ENCODE measurements at places on chromosomes 4 and X.

GRCh38 chr4:128663325-128663724 is 146.2 kb upstream of the JADE1 start:
- DNase-seq: no peak

DNA sequence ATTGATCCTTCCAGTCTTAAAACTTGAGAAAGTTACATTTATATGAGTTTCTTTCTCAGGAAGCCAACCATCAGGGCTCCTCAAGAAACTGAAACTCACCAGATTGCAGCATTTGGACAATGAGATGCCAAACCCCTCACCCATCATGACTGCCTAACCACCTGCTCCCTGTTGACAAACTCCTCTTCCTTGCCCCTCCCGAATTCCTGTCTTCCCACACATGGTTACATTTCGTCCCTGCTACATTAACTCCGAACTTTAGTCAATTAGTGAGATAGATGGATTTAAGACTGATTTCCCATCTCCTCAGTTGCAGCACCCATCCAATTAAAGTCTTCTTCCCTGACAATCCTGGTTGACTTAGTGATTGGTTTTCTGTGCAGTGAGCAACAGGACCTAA is 118.7 kb downstream of the ZNF330 start:
- DNase-seq: no peak

GRCh38 chrX:1453951-1454785 is 1.5 kb upstream of the ASMTL start:
- DNase-seq: peak; percentile 73

GRCh38 chr4:13584481-13584880 is 40.2 kb upstream of the NKX3-2 start:
- DNase-seq: peak; percentile 4

- DNase-seq: no peak
Observed at GRCh38 chr4:140091305-140091704, 62.7 kb downstream of the MAML3 start.

DNA sequence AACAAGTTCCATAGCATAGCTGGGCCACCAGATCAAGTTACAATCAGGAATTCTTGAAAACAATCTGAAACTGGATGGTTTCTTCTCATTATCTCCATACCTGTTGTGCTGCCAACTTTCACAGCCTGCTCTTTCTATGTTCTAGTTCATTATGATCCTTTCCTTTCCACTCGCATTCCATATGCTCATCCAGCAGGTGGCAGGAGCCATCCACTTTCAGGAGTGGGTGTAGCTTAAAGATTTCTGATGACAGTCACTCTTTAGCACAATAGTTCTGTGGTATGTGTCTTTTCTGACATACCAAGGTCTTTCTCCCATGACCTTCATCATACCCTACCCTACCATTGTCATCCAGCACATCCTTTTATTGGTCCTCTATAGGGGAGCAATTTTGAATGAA is 46.4 kb downstream of the PAGE2 start:
- peak; percentile 9 for DNase-seq

DNA sequence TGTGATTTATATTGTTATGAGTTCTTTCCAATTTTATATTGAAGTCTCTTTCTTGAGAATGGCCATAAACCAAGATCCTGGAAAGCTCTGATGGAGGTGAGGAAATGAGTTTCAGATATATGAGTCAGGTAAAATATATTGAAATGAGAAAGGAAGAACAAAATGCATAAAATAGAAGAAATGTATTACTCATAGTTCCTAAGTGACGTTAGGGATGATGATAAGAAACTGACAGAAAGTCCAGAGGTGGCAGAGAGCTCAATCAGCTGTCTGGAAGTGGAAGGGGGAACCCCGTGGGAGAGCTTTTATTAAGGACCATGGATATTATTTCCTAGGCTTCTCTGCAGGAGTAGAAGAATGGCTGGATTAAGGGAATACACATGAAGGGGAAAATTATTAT is 24.6 kb downstream of the UGT2B7 start:
- no peak for DNase-seq
